Myocyte (in vitro differentiated cells): ENCODE measurements at places on chromosomes 4 and X. TPM values are rescaled to one million over a fixed set of nuclear protein-coding genes. Genes with fewer than 3 reads are reported as not detected.

DNA sequence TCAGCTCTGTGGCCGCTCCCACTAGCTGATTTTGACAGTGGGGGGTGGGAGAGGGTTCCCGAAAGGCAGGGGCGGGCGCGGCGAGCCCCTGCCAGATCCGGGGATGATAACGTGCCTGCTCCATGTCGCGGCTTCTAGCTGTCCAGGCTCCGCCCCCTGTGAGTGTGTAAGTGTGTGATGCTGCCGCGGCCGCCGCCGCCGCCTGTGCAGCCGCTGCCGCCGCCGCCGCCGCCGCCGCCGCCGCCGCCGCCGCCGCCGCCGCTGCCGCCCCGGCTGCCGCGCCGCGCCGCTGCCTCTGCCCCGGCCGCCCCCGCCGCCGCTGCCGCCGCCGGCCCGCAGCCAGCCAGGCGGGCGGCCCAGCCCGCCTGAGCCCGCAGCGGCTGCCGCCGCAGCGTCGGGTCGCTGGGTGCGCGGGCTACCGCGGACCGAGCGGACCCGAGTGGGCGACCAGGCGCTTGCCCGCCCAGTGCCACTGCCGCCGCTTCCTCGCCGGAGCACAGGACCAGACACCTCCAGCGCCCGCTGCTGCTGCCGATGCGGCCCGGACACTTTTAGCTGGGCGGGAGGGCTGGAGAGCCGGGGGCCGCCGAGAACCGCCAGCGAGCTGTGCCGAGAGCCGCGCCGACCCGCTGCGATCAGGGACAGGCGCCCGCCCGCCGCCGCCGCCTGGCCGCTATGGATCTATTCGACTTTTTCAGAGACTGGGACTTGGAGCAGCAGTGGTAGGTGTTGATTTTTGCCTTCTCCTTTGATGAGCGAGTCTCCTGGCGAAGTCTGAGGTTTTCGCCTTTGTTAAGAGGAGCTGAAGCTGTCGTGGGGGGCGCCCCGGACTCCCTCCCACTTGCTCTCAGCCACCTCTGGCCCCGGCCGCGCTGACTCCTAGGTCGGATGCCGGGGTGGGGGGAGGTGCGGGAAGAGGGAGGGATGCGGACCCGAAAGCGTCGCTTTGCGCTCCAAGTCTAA, at the start of gene AFF2:
TSS of gene AFF2 (plus strand) at position 195 of the 963 bp plus-strand sequence. CDS start at position 676, 481 bp downstream.
- peak; percentile 35 for DNase-seq

GRCh38 chr4:2793586-2794485, 951 bp downstream of the SH3BP2 start:
- no peak for DNase-seq

SPANXA2 gene
- total RNA-seq, result not detected in 2 replicates

DNA sequence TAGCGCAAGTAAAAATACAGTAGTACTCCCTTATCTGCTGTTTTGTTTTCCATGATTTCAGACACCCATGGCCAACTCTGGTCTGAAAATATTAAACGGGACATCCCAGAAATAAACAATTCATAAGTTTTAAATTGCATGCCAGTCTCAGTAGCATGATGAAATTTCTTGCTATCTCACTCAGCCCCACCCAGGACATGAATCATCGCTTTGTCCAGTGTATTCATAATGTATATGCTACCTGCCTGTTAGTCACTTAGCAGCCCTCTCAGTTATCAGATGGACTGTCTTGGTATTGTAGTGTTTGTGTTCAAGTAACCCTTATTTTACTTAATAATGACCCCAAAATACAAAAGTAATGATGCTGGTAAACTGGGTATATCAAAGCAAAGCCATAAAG, 158.2 kb upstream of the DDIT4L start:
- no peak for DNase-seq

DNA sequence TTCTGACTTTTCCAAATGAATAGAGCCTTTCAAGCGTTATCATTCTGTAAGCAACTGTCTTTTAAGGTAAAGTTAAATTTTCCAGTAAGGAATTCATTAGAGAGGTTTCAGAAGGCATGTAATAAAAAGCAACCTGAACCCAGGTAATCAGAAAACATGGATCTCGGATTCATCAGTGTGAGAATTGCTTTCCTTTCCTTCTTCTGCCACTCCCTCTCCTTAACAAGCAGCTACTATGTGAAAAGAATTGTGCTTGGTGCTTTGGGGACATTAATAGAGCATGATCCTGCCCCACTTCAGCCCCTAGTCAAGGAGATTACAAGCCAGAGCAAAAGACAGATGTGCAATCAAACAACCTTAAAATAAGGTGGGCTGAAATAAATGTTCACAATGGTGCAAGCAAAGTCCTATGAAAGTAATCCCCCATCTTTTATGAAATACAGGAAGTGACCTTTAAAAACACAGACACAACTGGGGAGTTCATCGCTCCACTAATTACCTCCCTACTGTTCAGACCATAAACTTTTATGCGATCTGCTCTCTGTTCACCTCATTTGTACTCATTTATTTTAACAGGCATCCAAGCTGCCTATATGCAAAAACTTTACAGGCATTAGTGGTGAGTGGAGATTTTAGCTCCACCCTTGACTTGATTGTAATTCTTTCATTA, 122.9 kb upstream of the RASGEF1B start:
- no peak for DNase-seq

FRMPD4 gene
- 0.56 and 0.68 TPM in 2 replicates for total RNA-seq

CPE gene
- 3.2 and 5.3 TPM in 2 replicates for total RNA-seq

- DNase-seq, result no peak
Measured at GRCh38 chrX:118468122-118468521, 27.5 kb upstream of the DOCK11 start.

GRCh38 chr4:67886281-67886680, 2.5 kb upstream of the TMPRSS11D start:
- DNase-seq, result no peak

CACNA1F gene
- not detected in 2 replicates for total RNA-seq

DNA sequence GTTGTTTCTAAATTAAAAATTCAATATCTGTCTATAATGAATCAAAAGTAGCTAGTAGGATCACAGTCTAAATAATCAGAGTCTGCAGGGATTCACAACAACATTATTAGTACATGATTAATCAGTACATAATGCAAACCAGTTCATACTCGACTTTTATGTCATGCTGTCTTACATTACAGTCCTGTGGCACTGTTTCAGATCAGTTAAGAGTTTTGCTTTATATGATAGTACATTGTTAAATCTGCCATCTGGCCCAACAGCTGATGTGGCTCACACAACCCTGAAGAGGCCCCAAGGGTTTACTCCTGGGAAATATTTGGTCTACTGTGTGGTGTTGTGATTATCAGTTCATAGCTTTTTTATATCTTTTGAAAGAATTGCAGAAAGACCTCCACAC, 247.1 kb upstream of the ETNPPL start:
- peak; percentile 94 for DNase-seq

- no peak for DNase-seq
Measured at GRCh38 chrX:42269186-42269585, 345.8 kb upstream of the CASK start.

GABRE gene
- 0.78 and 0.94 TPM in 2 replicates for total RNA-seq

DNA sequence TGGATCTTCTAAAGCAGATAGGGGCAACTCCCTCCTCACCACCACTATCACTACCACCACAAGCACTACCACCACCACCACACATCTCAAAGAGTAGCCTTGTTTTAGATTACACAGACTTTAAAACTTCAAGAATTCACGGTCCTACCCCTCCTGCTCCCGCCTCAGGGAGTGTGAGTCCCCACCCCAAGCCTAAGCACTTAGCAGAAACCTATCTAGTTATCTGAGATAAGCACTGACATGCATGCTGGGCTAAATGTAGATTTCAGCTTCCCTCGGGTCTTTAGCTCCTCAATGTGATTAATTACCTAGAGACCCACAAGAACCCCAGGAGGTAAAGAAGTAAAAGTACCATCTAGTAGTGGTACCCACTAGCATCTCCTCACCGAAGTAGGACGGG, 775 bp downstream of the AMOT start:
- no peak for DNase-seq

- DNase-seq, result no peak
Measured at GRCh38 chr4:183358215-183358755, 36.1 kb upstream of the CLDN24 start.

ATP1B4 gene
- total RNA-seq, result 2.5 and 58.0 TPM in 2 replicates

DNA sequence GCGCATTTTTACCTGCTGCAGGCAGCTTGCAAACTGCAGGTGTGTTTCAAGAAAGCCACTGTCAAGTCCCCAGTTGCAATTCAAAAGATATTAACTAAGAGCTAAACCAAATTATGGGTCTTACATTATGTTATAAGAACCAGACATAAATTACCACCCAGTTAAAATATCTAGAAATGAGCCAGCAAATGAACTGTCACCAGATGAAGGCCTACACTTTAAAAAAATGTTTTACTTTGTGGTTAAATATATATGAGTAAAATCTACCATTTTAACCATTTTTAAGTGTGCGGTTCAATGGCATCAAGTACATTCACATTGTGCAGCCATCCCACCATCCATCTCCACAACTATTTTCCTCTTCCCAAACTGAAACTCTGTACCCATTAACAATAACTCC, 32.0 kb upstream of the TMEM131L start:
- DNase-seq, result no peak

- no peak for DNase-seq
Measured at GRCh38 chr4:141311246-141312204, 90.8 kb downstream of the ZNF330 start.

P2RY8 gene
- total RNA-seq, result not detected in 2 replicates

SMAD1 gene
- total RNA-seq, result 58.9 and 61.3 TPM in 2 replicates

- DNase-seq, result no peak
Measured at GRCh38 chrX:20455001-20455400, 188.3 kb upstream of the RPS6KA3 start.

GRCh38 chr4:40195182-40196177, 1.4 kb upstream of the RHOH start:
- no peak for DNase-seq

- DNase-seq, result no peak
Measured at GRCh38 chrX:55210931-55211677, 9.0 kb upstream of the PAGE5 start.

MGAT4D gene
- not detected in 2 replicates for total RNA-seq

RASGEF1B gene
- total RNA-seq, result 0.21 TPM in 1 of 2 replicates, not detected in the other

FGF5 gene
- total RNA-seq, result 3.2 and 4.9 TPM in 2 replicates

DNA sequence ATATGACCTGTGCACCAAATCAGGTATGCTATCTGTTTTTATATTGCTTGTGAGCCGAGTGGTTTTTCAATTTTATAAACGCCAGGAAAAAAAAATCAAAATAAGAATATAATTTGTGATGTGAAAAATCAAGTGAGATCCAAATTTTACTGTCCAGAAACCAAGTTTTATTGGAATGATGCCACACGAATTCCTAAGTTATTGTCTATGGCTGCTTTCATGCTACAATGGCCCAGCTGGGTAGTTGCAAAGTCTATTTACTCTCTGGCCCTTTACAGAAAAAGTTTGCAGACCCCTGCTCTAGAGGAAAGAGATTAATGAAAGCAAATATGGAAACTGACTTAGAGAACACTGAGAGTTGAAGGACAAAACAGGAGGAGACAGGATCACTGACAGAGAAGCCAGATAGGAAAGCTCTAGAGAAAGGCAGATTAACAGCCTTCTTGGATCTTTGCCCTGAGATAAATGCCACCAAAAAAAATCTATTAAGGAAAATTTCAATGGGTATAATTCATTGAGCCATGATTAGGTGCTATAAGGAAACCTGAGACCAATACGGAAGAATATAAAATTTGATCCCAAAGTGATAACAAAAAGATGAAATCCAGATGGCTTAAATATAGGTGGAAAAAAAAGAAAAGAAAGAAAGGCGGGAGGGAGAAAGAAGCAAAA, 29.8 kb downstream of the PRSS12 start:
- no peak for DNase-seq

PABPC1L2B gene
- not detected in 2 replicates for total RNA-seq

CHRNA9 gene
- total RNA-seq, result 0.62 TPM in 1 of 2 replicates, not detected in the other

F8A3 gene
- total RNA-seq, result 8.9 and 9.8 TPM in 2 replicates

GRCh38 chr4:37073226-37073840, 171.2 kb upstream of the NWD2 start:
- peak; percentile 0 for DNase-seq

DNA sequence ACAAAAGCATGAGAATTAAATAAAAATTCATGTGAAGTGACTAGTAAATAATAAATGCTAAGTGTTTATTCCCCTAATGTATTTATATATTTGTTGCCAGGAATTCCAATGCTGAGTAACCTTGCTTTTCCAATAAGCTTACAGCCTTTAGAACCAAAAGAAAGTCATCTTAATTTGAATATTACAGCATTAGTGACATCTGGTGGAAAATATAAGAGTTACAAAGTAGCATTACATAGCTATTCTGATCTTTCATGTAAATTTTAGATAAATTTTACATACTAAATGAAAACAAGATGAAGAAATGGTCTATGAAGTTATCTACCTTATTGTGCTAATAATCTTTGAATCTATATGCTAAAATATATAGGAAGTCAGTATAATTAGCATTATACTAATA, 10.4 kb downstream of the MAD2L1 start:
- peak; percentile 32 for DNase-seq

DNA sequence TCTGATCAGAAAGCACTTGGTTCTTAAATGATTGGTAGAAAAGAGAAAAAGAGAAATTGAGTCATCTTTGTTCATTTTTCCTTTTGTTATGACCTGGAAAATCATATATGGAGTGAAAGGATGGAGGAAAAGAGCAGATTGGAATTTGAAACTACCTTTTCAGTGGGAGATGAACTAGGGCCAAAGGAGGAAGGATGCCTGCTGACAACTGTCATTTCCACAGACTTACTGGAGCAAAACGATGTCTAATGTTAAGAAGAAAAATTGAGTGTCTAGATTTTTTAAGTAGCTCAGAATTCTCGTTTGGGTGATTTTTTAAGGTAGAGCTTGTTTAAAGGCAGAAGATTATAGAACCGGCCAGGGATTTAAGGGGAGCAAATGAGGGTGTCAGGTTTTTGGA, 144.6 kb upstream of the KCNIP4 start:
- DNase-seq, result no peak

- no peak for DNase-seq
Measured at GRCh38 chr4:114922592-114922933, 190.9 kb downstream of the NDST4 start.

DNA sequence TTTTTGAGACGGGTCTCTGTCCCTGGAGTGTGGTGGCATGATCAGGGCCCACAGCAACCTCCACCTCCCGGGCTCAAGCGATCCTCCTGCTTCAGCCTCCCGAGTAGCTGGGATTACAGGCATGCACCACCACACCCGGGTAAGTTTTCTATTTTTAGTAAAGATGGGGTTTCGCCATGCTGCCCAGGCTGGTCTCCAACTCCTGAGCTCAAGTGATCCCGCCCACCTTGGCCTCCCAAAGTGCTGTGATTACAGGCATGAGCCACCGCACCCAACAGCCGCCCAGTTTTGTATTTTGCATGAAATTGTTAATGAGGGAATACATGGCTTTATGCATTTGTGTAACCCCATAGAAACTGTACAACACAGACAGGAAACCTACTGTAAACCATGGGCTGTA, 2.8 kb upstream of the ARHGAP4 start:
- no peak for DNase-seq

GRCh38 chr4:7273738-7274297, 81.5 kb downstream of the SORCS2 start:
- DNase-seq, result no peak

DNA sequence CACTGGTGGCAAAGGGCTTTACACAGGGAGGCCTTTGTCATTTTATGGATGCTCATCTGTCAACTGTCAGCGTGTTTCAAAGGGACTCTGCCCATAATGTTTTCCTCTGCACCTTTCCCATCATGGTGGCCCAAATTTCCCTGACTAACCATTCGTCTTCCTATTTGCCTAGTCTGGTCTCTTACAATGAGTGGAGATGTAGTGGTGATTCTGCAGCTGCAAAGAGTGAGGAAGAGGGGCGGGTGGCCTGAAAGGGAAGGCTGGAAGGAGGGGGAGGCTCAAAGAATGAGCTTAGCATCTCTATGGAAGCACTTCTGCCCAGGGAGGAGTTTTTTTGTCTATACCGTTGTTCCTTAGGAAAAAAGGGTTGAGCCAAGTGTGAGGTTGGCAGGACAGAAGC, 447.5 kb downstream of the NKX6-1 start:
- DNase-seq, result no peak
